ENCODE measurements at places on chromosomes 16 and 17.

GRCh38 chr16:67336648-67337047 is 10.0 kb downstream of the LRRC36 start:
- no peak for DNase-seq

GRCh38 chr17:76383546-76384221 is 725 bp upstream of the SPHK1 start:
- DNase-seq = no peak

GRCh38 chr16:27745348-27745747 is 195.4 kb downstream of the KATNIP start:
- no peak for DNase-seq

GRCh38 chr17:46732160-46732559 is 86.3 kb downstream of the WNT3 start:
- no peak for DNase-seq

DNA sequence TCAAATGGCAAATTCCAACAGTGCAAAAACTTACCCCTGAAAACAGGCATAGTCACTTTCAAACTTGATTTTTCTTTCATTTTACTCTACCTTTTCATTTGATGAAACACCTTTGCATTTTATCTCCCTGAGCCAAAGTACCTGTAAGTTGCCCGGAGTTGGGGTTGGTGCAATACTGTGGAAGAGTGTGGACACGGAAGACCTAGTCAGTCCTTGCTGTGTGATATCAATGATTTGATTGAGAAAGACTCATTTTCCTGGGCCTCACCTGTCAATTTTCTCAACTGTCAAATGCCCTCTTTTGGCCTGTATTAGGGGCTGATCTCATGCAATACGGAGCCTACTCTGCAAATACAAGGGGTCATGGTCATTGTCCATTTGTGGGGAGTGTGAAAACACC is 22.6 kb downstream of the PITPNC1 start:
- no peak for DNase-seq

DNA sequence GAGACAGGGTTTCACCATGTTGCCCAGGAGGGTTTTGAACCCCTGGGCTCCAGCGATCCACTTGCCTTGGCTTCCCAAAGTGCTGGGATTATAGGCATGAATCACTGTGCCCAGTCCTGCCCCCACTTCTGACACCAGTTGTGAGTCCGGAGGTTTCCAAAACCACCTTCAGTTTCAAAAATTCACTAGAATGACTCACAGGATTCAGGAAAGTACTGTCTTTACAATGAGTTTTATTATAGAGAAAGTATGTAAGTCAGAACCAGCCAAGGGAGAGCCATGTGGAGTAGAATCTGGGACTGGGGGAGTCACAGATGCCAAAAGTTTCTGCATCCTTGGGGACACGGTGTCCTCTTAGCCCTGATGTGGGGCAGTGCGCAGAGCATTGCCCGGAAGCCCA is 55.1 kb downstream of the PLD6 start:
- no peak for DNase-seq

DNA sequence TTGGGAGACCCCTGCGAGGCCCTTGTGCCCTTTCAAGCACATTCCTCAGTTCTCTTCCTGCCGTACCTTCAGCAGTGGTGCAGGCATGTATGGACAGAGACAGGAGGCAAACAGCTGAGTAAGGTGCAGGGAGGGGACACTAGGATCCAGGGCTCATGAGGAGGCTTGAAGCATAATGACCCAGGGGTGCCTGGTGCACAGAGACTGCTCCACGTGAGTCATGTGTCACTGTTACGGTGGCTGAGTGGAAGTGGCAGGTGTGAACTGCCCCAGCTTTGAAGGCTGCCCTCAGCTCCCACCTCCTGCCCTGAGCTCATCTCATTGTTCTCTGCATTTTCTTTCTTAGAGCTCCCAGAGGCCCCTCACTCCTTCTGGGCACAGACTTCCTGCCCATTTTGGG is 124.8 kb downstream of the NTN1 start:
- DNase-seq = no peak

GRCh38 chr16:3004781-3005284 is 7.9 kb upstream of the CLDN9 start:
- DNase-seq = no peak

GRCh38 chr17:77422104-77422747 is 281.5 kb downstream of the SEC14L1 start:
- no peak for DNase-seq

GRCh38 chr17:2855063-2855600 is 58.9 kb downstream of the RAP1GAP2 start:
- DNase-seq = no peak

DNA sequence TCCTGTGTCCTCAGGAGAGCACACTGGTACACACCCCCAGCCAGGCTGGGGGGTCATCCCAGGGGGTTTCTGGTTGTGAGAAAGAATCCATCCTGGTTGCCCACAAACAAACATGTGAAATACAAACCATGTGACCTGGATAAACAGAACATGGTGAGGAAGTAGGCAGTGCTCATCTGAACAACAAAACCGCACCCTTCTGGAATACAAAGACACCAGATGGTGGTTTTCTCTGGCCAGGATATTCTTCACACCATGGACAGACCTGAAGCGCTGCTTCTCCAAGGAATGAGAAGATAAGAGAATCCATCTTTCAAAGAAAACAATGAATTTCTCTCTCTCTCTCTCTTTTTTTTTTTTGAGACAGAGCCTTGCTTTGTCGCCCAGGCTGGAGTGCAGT is 302.3 kb downstream of the SLC39A11 start:
- DNase-seq = no peak

DNA sequence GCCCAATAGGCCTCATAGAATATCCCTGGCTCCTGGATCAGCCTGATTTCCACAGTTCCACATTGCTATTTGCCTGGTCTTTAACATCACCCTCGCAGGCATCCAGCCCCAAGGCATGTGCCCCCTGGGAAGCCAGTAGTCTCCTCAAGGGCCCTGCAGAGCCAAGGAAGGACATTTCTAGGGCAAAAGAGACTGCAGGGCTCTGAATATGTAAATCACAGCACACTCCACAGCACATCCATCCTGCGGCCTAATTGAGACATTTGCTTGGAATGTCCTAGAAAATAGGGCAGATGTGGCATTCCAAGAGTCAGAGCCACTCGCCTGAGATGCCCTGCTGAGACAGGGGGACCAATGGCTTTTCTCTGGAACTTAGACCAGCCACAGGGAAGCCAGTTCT is 11.4 kb upstream of the C16orf78 start:
- DNase-seq = no peak

- DNase-seq = no peak
These were observed 246.4 kb downstream of the XYLT1 start for GRCh38 chr16:17224350-17224749.

- no peak for DNase-seq
These were observed 999.5 kb upstream of the EEF2KMT start for GRCh38 chr16:6096931-6097670.

- DNase-seq = no peak
These were observed 51.8 kb downstream of the SNX20 start for GRCh38 chr16:50629334-50629733.

- DNase-seq = no peak
These were observed 27.7 kb downstream of the CSNK2A2 start for GRCh38 chr16:58170223-58170622.

DNA sequence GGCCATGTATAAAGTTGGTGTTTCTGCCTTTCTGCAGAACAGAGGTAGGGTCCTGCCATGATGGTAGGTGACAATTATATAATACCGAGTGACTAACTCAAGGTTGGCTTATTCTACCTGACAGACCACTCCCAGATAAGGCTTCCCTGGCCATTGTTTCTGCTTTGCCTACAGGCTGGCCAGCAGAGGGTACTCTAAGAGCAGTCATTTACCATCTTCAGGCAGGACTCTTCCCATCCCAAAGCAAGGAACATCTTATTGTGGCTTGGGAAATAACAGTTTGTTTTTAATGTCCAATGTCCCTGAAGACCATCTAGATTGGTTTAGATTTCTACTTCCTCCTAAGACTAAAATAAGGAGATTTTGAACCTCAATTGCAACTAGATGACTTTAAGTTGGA is 74.1 kb downstream of the SNX11 start:
- no peak for DNase-seq

DNA sequence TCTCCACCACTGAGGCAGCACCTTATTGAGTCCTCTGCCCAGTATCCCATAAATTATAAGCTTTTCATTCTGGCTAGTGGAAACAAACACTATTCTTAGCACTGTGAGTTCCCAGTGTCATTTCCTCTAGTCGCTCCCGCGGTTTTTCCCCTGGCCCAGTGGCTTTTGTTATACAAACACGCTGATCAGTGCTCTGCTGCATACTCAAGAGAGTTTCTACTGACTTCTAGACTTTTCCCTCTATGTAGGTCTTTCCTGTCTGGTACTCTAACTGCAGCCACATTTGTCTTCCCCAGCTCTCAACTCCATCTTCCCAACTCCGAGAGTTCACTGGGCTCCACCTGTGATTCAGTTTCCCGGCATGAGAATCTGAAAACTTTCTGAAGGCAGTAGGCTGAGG is 556.6 kb upstream of the SALL1 start:
- no peak for DNase-seq

DNA sequence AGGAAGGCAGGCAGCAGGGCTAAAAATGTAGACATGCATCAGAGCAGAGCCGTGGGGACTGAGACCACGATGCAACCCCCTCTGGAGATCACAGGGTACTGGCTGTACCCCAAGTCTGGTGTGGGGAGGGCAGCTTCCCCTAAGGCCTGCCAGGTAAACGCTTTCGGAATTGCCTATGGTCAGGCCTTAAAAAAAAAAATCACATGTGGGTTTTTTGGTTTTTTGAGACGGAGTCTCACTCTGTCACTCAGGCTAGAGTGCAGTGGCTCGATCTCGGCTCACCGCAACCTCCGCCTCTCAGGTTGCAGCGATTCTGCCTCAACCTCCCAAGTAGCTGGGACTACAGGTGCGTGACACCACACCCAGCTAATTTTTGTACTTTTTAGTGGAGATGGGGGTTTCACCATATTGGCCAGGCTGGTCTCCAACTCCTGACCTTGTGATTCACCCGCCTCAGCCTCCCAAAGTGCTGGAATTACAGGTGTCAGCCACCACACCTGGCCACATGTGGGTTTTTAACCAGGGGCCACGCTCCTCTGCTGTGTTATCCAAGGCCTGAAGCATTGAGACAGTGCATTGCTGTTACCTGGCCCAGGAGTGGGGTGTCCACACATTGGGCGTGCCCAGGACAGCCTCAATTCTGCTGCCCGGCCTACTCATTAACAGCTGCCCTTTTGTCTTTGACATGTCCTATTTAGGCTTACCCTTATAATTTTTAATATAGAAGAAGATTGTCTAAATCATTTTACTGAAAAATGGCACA is 50.4 kb downstream of the LITAF start:
- no peak for DNase-seq

DNA sequence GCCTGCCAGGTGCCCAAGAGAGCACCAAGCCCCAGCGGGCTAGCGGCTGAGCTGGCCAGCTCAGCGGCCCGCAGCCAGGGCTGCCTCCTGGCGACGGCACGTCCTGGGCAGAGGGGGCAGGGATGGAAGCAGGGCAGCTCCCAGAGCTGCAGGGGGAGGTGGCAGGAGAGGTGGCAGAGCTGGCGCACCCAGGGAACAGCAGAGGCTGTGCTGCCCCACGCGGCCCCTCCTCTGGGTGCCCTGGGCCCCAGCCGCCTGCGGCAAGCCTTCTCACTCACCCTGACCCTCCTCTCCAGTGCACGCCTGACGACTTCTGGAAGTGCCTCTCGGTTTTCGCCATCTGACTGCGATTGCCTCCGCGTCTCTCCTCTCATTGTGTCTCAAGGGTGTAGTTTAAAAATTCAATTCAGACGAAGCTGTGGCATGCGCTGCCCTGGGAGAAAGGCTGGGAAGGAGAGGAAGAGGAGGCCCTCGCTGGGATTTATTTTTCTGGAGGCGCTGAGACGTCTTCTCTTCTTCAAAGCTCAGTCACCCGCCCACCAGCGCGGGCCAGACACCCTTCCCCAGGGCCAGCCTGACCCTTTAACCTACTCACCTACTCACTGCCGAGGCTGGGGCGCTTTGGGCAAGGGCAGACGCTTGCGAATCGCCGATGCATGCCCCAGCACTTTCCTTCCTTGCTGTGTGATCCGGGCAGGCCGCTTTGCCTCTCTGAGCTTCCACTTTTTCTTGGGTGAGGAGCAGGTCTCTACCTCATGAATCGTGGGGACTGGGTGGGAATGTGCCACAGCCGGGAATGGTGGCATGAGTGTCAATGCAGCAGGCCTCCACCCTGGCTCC is 24.9 kb downstream of the GSE1 start:
- DNase-seq = no peak

DNA sequence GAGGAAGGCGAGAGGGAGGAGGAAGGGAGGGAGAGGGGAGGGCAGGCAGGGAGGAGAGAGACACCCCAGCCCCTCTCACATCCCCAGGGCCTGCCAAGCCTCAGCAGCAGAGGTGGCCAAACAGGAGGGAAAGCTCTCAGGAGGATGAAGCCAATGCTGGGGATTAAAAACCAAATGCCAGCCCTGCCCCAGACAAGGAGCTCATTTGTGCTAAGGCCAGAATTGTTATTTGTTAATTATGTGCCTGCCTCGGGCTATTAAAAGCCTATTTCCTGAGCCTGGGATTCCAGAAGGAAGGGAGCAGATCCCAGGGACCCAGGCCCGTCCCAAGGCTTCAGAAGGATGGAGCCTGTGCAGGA is 27.9 kb upstream of the GINS2 start:
- DNase-seq = no peak

DNA sequence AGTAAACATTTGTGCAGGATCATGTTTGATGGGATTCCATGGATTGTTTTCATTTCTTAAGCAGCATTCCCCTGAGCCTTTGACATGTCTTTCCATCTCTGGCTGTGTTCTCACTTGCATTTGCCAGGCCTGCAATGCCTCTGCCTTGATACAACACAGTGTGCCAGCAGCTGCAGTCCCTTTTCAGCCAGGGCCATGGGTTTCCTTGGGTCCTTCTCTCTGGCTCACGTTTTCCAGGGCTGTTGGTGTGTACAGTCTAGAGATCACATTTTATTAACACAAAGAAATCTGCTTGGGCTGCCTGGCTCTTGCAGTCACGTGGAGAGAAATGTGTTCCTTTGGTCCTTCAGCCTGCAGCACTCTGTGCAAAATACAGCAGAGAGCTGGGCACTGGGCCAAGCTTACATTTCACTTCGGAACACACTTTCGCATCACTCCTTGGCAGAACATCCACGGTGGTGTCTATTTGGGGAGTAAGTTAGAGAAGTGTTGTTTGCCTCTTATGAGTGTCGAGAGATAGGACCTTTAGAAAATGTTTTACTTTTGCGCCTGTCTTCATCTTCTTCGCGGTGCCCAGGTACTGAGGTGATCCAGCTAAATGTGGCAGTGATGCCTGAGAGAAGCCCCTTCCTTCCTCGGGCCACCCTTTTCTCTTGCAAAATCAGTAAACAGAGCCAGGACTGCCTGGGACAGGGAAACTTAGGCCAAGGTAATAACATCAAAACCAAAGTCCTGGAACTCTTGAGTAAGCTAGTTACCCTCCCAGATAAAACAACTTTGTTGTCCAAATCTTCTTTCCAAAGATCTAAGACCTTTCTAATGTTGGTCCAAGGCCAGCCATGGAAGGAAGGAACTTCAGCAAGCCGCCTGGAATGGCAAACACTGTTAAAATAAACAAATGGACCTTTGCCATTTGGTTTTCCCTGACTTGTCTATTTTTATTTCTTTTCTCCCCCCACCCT is 20.9 kb downstream of the HLF start:
- no peak for DNase-seq

GRCh38 chr17:4175921-4176807 is 33.2 kb downstream of the CYB5D2 start:
- DNase-seq = peak; percentile 31

- DNase-seq = no peak
These were observed 73.4 kb upstream of the BRD7 start for GRCh38 chr16:50442221-50442620.

Measured in activated effector memory CD4-positive, alpha-beta T cell treated with Interleukin-2 at 50 U/mL for 16 hours (primary cell).